ENCODE measurements at places on chromosomes 7 and 10.

- no peak for ATAC-seq
Measured at GRCh38 chr10:118207470-118208007, 134.6 kb downstream of the FAM204A start.

- no peak for ATAC-seq
Measured at GRCh38 chr7:156104501-156105336, 292.5 kb upstream of the SHH start.

DNA sequence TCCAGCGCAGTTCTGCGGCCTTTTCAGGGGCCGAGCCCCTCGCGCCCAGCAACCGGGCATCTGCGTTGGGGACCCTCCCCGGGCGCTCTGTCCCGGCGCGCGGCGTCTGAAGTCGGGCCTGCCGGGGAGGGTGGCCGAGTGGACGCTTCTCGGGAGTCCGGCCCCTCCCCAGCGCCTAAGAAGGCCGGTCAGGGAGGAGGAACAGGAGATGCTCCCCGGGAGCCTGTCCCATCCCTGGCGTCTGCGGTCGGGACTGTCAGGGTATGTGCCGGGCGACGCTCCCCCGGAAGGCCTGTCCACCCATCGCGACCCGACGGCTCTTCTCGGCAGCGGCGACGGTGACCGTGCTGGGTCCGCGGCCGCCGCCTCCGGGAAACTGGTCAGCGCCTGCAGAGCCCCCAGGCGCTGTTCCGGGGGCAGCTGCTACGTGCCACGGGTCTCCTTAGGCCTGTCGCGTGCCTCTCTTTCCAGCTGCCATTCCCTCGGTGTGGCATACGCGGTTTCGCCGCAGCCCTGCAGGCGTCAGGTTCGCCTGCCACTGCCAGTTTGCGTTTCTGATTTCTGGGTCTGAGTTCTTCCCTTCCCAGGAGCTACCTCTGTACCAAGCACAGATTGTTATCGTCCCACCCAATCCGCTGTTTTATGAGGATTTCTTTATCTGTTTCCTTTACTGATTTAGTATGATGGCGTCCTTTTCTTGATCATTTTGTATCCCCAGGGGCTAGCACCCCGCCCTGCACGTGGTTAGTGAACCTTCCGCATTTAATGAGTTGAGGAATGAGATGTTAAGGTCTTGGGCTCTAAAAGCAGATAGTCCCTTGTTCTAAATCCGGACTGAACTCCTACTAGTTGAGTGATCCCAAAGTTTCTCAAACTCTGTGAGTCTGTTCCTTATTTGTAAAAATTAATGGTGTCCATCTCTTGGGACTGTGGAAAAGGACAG, 782 bp downstream of the IFIT5 start:
- peak; percentile 49 for ATAC-seq

DNA sequence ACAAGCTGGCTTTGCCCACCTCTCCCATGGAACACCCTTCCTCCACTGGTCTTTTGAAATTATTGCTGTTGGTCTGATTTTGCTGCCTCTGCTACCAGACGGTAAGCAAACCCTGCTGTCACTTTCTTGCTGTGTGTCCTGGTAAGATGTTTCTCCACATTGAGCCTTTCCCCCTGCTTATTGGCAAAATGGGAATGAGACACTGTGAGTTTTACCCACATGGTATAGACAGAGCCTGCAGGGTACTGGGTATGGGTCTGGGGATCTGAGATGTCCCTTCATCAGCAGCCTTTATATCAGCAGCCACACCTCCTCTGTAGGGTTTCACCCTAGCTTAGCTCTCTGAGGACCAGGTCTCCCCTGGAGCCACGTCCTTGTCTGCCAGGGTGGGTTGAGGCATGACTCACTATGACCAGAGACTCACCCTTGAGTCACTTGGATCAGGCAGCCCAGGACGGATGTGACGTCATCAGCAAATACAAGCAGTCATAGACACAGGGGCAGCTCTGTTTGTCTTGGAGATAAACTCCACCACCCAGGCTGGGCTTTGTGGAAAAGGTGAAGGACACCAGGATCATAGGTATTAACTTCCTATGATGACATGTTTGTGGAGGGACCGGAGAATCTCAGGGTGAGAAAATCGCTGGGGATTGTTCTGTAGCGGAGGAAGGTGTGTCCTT, 17.9 kb upstream of the BAIAP2L1 start:
- peak; percentile 97 for ATAC-seq

GRCh38 chr7:129531721-129532120, 29.4 kb downstream of the SMKR1 start:
- no peak for ATAC-seq

GRCh38 chr10:49354593-49354992, 41.3 kb downstream of the DRGX start:
- no peak for ATAC-seq

DNA sequence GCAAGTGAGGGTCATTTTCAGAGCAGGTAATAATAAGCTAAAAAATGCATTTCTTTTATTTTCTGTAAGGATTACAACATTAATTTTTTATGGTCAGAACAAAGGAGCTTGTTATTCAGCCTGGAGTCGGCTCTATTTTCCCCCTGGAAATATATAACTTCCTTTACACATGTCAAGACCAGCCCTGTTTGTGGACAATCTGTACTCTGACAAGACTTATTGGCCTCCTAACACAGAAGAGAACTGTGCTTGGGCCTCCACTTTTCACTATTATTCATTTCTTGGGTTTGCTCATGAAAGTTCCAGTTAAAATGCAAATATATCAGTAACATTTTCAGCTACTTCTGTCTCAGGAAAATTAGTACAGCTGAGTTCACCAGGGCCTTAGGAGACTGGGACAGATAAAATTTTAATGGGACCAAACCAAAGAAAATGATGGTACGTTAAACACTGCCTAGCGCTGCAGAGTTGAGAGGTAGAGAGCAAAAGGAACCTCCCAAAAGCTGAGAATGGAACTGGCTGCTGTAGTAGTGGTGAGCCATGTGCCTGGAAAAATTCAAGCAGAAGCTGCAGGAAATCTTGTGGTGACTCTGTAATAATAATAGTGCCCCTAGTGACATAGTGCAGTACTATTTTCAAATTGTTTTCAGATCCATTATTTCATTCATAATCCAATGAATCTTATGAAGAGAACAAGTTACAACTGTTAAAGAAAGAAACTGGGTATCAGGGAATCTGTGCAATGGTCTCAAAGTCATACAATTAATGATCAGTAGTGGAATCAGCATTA, 227.2 kb upstream of the KIAA1217 start:
- ATAC-seq = no peak
